Stimulated activated CD4-positive, alpha-beta T cell treated with anti-CD3 and anti-CD28 coated beads, Interleukin-2, amount 100 ng/mL, for 24 hours (primary cell): ENCODE measurements at places on chromosomes 2 and 18.

- no peak for DNase-seq
These were observed 42.9 kb downstream of the DOK1 start for GRCh38 chr2:74597410-74597809.

DNA sequence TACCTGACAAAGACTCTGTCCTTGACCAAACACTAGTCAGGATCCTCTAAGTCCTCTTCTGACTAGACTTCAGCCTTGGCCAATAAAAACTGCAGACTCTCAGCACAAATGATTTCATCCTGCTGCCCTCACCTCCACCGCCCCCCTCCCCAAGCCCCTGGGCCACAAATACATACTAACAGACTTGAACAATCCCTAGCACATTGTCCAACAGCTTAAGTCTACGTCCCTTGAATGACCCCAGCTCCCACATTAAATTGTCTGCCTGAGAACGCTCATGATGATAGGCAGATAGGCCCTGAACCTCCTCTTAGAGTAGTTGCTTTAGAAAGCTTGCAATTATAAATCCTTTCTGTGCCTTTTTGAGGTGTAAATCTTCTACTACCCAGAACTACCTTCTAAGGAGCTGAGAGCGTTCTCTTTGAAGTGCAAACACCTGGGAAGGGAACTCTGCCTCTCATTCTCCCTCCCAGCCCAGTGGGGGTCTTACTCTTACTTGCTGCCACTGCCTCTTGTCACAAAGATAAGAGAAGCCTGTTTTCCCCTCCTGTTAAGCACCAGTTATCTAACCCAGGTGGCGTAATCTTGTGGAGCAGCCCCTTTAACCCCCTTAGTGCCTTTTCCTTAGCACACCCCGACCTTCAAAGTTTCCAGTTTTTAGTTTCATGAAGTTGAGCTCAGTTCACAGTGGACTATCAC is 1225.6 kb downstream of the LRP1B start:
- no peak for DNase-seq

GRCh38 chr2:46294176-46294836 is 2.9 kb upstream of the EPAS1 start:
- peak; percentile 22 for DNase-seq

- DNase-seq, result no peak
These were observed 9.2 kb downstream of the OXER1 start for GRCh38 chr2:42754776-42755140.

GRCh38 chr2:120669121-120669952 is 66.3 kb upstream of the GLI2 start:
- no peak for DNase-seq

DNA sequence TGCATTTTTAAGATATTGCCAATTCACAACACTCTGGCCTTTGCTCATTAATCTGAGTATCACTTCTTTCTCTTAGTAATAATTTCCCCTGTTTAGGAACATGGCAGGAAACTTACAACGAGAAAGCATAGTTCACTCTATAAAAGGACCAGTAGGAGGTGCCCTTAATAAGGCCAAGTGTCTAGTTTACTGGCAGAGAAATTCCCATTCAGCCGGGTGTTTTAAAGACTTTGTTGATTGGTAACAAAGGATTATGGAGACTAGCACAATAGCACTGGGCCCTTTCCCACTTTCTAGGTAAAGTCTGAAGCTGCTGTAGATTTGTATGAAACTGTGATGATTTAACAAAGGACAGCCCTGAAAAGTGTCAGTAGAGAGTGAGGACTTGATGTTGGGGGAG is 3.1 kb downstream of the DCC start:
- DNase-seq, result no peak

DNA sequence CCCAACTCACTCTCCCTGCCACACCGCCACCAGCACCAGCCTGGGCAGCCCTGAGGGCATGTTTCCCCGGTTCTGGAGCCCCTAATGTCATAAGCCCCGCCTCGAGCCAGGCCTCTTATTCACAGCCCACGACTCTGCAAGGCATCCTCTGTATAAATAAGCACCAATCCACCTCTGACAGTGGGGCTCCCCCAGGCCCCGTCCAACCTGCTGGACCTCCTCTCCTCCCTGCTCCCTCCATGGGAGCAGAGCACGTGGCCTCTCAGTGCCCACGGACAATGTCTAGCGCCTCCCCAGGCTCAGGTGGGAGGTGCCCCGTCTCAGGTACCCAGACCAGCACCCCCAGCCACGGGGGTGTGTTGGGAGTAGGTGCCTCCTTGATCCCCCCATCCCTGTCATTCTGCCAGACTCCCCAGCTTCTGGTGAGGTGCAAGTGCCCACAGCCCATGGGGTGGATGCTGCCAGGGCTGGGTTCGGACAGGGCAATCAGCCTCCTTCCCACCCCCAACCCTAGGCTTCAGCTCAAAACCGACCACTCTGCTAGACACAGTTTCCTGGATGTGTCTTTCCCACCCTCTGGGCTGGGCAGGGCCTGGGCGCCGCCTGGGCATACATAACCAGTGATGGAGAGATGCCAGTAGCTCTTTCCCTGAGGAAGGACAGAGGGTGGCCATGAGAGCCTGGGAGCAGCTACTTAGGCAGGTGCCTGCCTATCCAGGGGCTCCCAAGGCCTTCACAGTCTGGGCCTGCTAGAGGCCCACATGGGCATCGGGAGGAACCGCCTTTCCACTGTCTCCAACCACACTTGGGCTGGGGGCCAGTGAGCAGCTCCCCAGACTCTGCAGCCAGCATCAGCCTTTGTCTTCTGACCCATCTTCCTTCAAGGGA is 1.6 kb upstream of the ADRA2B start:
- no peak for DNase-seq

GRCh38 chr18:13566941-13567746 is 159.2 kb downstream of the FAM210A start:
- no peak for DNase-seq

- DNase-seq, result no peak
These were observed 266.0 kb downstream of the ALPK2 start for GRCh38 chr18:58362829-58363271.

- no peak for DNase-seq
These were observed 578 bp downstream of the IWS1 start for GRCh38 chr2:127525691-127526131.
